ENCODE measurements at places on chromosomes 4 and X. TPM values are rescaled to one million over a fixed set of nuclear protein-coding genes. Genes with fewer than 3 reads are reported as not detected.

Gene HS6ST2
- polyA plus RNA-seq: 0.18 TPM

Gene MAGEB1
- not detected for polyA plus RNA-seq

Gene SPINK2
- not detected for polyA plus RNA-seq

Gene SLC38A5
- polyA plus RNA-seq: 0.44 TPM

Gene PAGE5
- 7.1 TPM for polyA plus RNA-seq

Gene PAGE1
- polyA plus RNA-seq: 0.50 TPM

Gene GLRA3
- polyA plus RNA-seq: not detected

Gene CXCL8
- polyA plus RNA-seq: 6.0 TPM

Gene CTSO
- polyA plus RNA-seq: 3.3 TPM

Gene DDX60
- polyA plus RNA-seq: 2.7 TPM

Gene AKAP4
- not detected for polyA plus RNA-seq

Gene POF1B
- not detected for polyA plus RNA-seq

Gene TMPRSS11A
- polyA plus RNA-seq: not detected

Gene ADH6
- polyA plus RNA-seq: not detected

Gene FAM9B
- polyA plus RNA-seq: 0.06 TPM

Gene OTUD6A
- polyA plus RNA-seq: not detected

Gene MSANTD1
- polyA plus RNA-seq: 0.18 TPM

Gene SLITRK4
- polyA plus RNA-seq: not detected

Gene PCDH18
- 25.0 TPM for polyA plus RNA-seq
